Activated naive CD8-positive, alpha-beta T cell treated with anti-CD3 and anti-CD28 coated beads, Interleukin-2, amount 10 ng/mL, durations not matched to agents 7 days and 5 days (primary cell): ENCODE measurements at places on chromosomes 11 and 22.
A peak's percentile ranks its signal among the peaks of the same experiment; 100 is the strongest.

DNA sequence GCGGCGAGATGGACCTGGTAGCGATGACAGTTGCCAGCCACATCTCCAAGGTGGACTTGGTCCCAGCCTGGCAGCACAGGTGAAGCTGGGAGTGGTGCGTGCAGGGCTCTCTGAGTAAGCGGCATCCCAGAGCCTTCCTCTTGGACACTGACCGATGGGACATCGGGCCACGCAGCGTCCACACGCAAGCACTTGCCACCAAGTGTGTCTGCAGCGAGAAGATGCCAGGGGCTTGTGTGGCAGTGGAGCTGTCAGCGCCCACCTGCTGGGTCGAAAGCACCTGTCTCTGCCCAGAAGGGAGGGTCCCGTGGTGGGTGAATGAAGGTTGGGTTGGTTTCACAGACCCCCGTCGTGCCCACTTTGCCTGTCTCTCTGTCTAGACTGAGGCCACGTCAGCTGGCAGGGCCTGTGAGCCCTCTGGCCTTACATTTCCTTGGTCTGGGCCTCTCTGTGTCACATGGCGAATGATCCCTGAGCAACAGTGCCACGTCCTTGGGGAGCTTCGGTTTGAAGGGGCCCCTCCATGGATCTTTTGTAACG is 50.8 kb upstream of the SMIM38 start:
- DNase-seq, result no peak

DNA sequence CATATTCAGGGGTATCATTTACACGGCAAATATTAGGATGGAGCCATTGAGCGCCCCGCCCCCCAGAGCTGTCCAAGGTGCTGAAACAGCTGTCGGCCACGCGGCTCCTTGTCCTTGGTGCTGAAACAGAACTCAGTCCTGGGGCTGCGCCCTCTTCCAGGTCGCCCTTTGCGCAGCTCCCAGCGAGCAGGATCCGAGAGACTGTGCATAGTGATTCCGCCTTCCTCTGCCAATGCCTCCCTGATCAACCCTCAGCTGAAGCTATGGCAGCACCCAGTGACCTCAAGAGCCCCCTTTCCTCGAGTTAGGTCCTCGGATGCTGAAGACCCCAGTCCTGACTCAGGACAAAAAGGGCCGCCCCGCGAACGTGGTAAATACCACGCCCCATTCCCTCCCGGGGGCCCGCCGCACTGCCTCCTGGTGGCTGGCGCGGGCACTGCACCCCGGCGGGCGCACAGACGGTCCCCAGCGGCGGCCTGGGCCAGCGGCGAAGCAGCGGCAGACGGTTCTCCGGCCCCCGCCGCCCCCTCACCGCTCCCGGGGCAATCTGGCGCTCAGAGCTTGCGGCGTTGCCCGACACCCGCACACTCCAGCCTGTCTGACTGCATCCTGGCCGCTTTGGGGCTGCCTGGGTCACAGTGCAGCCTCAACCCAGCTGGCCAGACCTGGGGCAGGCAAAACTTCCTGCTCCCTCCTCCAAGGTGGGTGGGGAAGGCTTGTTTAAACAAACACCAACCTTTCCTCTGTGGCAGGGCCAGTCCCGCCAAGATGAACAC is 13.4 kb downstream of the SYT7 start:
- peak; percentile 88 for DNase-seq

DNA sequence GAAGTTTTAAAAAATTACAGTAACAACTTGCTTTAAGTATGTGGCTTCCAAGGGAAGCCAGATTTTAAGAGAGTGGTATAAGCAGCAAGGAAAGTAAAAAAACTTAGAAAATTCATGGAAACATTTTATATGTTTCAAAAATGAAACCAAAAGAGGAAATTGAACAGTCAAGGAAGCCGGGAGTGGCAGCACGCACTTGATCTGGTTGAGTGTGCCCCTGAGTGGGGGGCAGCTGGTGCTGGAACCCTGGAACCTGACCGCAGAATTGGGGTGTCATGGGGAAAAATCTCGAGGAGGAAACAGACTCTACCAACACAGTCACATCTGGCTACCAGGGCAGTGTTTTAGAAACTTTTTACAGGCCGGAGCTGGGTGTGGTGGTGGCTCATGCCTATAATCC is 14.0 kb downstream of the MICALL1 start:
- no peak for DNase-seq

DNA sequence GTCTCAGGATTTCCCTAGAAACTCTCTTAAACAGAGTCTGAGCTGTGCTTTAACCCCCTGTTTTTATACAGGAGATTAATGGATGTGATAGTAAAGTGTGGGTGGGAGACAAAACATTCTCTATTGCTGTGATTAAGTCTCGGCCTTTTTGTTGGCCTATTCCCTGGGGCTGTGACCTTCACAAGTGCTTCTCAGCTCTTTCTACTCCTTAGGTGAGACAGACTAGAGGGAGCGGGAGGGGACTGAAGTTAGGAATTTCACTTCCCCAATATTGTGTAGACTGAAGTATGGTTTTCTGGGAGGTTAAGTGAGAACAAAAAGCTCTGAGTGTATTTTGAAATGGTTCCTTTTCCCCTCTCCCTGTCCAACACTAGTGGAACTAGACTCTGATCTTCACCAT is 29.8 kb upstream of the OR8B8 start:
- DNase-seq, result no peak

DNA sequence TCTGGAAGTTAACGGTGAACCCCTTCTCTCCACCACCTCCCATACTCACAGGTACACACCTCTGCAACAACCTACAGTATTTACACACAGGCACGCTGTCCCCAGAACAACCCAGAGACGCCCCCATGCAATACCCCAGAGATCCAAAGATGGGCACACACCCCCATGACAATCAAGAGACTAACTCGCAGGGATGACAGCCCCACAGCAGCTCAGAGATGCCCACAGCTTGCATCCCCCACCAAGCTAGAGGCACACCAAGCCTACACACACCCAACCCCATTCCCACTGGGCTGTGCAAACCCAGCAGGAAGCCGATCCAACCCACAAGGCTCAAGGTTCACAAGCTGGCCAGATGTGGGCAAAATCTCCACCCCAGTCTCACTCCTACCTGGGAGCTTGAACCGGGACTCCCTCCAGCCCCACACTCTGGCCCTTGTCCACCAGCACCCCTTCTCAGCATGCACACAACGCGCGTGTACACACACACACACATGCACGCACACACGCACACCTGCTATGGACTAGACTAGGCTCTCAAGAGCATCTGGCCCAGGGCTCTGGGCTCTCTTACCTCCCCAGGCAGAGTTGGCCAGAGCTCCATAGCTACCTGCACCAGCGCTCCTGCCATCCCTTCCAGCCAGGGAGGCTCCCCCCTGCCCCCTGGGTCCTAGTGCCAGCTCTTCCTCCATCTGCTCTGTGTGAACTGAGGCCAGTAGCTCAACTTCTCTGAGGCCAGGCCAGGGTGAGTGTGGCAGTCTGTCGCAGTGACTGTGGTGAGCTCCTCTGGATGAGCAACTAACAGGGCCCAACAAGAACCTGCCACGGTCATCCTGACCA is 11.5 kb downstream of the STARD10 start:
- no peak for DNase-seq

DNA sequence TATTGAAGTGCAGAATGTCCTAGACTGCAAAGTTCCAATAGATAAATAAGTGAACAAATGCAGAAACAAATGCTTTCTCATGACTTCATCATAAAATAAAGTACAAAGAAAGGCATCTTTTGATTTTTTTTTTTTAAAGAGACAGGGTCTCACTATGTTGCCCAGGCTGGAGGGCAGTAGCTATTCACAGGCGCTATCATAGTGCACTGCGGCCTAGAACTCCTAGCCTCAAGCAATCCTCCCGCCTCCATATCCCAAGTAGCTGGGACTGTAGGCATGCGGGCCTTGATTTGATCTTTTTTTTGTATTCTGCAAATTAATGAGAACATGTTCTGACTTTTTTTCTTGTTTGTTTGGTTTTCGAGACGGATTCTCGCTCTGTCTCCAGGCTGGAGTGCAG is 2.4 kb downstream of the ARCN1 start:
- no peak for DNase-seq

DNA sequence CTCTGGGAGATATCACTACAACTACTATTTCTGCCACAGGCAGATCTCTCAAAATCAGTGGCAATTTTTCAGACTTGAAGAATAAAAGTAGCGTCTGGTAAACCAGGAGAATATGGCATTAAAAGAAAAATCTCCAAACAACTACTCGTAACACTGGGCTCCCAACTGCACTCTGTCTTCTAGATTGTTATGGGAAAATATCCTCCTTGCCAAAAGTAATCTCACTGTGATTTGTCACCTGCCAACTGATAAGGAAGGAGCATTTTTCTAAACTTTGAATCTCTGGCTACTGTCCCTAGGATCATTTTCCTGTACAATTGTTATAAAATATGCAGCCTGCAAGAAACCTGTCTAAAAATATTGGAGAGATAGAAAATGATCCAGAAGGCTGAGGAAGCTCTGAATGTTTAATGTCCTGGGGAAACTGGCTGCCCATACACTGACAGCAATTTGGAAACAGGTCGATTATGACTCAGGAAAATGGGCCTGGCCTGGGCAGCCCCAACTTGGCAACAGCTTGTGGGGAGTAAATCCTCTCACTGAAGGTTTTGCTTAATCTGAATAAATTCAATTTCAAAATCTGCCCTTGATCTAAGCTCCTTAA is 90.5 kb upstream of the DBX1 start:
- DNase-seq, result no peak

GRCh38 chr11:109853156-109853776 is 239.9 kb upstream of the ZC3H12C start:
- DNase-seq, result no peak

DNA sequence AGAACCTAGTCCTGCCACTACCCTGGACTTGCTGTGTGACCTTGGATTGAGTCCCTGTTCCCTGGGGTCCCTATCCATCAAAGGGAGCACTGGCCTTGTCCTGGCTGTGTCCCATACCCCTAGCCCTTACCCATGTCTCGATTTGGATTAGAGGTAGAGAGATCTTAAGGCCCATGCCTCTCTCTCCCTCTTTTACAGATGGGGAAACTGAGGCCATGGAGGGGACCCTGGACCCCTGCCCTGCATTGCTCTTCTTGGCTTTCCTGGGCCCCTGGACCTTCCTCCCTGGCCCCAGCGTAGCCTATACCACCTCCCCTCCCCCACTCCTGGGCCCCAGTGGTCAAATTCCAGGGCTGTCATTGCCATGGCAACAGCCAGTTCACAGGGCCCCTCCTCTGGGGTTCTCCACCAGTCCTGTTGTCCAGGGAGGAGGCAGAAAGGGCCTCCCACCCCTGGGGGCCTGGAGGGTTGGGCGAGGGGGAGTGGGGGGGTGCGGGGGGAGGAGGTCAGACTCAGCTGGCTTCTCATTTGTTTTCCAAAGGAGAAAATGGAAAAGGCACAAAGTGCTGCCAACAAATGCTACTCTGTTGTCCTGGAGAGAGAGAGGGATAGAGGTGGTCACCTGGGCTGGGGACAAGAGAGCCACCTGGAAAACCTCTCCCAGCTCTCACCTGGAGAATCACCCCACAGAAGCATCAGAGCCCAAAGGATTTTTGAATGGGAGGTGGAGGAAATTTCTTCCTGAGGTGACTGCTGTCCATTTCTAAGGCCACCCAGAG is 23.3 kb downstream of the ARHGEF17 start:
- no peak for DNase-seq

DNA sequence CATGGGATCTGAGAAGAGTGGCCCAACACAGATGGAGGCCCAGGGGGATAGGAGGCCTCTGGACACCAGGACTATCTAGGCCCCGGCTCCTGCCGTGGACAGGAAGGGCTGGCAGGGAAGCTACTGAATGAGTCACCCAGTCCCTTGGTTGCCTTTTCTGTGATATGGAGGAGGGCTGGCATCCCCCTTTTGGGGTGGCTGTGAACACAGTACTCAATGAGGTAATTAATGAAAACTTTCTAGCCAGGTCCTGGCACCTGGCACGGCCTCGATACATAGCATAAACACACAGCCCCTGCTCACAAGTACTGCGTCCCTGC is 163.2 kb downstream of the CHST1 start:
- DNase-seq, result no peak

DNA sequence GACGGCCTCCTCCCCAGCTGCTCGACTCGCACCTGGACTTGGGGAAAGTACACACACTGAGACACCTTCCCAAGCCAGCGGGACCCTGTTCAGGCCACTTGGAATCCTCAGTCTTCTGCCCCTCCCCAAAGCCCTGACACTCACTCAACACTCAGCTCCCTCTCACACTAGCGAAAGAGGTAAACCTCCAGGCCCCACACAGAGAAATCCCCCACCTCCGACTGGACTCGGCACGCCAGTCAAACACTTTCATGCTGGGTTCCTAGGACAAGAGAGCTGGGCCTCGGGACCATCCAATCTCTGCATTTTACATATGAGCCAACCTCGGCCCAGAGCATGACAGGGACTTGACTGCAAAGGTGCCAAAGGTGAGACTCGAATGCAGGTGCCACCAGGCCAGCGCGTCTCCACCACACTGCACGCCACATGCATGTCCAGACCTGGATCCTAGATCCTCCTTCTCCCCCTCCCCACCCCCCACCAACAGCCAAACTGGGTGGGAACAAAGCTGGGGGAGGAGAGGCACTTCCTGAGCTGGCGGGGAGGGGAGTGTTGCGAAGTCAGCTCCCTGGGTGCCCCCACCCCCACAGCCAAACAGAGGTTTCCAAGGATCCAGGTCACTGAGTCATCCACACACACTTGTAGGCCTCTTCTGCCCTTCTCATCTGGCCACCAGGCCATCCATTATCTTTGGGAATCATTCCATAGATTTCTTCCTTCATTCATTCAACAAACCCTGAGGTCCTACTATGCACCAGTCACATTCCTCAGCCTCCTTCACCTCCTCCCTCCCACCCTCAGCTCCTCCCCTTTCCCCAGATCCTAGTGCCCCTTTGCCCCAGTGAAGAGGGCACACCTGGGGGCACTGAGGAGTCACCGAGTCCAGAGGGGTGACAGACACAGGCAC is 10.7 kb upstream of the CD5 start:
- peak; percentile 49 for DNase-seq

GRCh38 chr11:107792049-107792443 is 66.5 kb downstream of the SLC35F2 start:
- DNase-seq, result no peak

DNA sequence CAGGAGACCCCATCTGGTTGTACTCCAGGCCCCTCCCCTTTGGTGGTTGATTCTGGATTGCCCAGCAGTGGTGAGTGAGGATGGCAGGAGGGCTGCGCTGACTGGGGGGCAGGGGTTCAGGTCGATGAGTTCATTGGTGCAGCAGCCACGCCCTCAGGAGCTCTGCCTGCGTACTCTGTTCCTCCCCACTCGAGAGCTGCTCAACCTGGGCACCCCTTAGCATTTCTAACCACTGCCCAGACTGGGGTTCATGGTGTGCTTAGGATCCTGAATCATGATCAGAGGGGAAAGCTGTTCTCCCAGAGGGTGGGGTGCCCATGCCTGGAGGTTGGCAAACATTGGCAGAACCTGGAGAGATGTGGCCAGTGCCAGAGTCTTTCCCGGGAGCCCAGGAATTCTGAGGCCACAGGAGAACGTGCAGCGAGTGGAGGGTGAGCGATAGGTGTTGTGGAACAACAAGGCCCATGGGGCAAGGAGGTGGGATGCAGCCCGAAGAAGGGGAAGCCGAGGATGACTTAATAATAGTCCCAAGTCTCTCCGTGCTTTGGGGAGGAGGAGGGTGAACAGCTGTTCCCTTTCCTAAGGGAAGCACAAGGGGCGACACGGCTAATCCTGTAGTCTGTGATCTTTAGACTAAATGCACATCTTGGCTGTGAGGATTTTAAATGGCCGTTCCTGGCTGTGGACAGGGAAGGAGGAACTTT is 75.5 kb downstream of the SCN3B start:
- DNase-seq, result no peak

- no peak for DNase-seq
Measured at GRCh38 chr11:69333879-69334278, 39.9 kb downstream of the MYEOV start.
